ENCODE measurements at places on chromosomes 5 and 9.

DNA sequence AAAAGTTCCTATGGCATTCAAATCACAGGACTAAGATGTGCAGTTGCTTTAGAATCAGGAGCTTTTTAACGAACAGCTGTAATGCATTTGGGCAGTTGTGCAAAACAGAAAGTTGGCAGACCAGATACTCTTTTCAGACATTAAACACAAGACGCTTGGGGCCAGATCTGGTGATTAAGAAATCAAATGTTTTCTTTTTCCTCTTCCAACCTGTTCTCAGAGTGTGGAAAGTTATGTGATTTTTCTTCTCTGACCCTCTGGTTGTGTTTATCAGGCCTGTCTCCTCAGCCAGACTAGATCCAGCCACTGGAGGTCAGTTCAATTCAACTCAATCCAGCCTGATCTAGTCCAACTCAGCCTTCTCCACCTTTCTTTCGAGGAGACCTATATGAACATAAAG is 298.5 kb upstream of the PCSK5 start:
- no peak for DNase-seq

- no peak for DNase-seq
Measured at GRCh38 chr5:37840053-37841034, 503 bp upstream of the GDNF start.

DNA sequence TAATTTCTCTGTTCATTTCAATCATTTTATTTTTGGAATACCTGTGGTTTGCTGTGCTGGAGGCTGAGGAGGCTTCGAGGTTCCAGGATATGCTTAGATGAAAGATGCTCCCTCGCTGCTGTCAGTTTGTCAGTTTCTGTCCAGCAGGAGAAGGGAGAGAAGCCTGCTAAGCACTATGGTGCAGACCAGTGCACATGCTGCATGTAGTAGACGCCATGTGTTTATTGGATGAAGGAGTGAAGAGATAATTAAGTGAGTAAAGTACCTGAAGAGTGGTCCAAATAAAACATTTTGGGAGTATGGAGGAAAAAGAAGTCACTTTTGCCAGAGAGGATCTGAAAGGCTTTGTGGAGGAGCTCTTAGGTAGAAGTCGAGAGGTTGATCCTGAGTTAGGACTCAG is 2.1 kb downstream of the PDZD2 start:
- DNase-seq: no peak

- no peak for DNase-seq
Measured at GRCh38 chr5:103487218-103487617, 75.4 kb downstream of the NUDT12 start.

- no peak for DNase-seq
Measured at GRCh38 chr5:83345423-83345822, 126.1 kb upstream of the VCAN start.

- no peak for DNase-seq
Measured at GRCh38 chr9:31574006-31574765, 810.3 kb upstream of the ACO1 start.

DNA sequence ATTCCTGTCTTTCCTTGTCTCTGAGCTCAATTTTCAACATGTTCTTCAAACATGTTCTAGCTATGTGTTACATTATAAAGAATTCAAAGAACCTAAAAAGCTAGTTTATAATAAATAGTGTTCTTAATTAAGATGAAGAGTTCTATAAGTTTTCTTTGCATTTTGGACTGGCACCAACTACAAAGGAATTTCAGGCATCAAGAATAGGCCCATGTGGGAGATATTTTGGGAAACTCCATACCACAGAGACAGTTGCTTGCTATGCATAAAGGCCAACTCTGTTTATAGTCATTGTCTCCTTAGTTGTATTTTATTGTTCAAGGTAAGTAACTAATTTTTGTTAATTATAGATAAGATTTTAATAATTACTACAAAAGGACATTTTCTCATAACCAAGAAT is 4.5 kb downstream of the SLF1 start:
- no peak for DNase-seq

- no peak for DNase-seq
Measured at GRCh38 chr9:71353720-71354119, 232.3 kb upstream of the TRPM3 start.

DNA sequence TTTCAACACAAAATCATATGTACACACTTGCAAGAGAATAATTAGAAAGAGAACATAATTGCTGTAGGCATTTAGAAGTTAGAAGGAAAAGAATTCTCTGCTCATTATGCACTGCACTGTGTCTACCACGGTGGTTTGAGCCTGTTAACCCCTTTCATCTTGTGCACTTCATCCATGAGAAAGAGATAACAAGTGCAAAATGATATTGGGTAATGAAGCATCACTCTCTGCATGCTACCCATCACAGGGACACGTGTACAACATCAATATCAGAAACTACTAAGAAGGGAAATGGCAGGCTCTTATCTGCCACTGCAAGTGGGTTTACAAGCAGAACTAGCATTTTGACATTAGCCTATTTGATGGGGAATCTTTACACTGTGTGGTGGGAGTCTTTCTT is 202.6 kb downstream of the CDH12 start:
- no peak for DNase-seq

GRCh38 chr9:34171753-34172535 is 6.9 kb upstream of the UBAP1 start:
- DNase-seq: peak; percentile 72

GRCh38 chr5:160702934-160703333 is 149.1 kb downstream of the ATP10B start:
- DNase-seq: peak; percentile 4

DNA sequence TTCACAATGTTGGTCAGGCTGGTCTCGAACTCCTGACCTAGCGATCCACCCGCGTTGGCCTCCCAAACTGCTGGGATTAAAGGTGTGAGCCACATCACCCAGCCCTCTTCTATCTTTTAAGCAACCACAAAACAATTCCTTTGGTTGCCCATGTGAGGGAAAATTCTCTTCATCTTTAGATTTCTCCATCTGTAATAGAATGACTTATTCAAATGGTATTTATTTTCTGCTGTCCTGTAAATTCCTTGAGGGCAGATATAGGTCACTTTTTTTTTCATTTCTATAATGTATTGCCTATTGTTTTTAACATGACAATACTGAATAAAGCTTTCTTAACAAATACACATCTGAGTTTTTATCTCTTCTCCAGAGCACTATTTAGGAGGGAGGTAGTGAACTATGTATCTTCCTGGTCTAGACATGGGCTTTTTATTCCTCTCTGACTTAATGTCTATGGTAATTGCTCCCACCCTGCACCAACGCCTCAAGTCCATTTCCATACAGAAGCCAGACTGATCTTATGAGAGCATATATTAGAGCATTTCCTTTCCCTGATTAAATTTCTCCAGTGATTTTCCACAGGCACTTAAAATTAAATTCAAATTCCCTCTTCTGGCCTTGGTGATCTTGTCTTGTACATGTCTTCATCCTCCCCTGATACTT is 595.6 kb downstream of the CAAP1 start:
- DNase-seq: no peak

DNA sequence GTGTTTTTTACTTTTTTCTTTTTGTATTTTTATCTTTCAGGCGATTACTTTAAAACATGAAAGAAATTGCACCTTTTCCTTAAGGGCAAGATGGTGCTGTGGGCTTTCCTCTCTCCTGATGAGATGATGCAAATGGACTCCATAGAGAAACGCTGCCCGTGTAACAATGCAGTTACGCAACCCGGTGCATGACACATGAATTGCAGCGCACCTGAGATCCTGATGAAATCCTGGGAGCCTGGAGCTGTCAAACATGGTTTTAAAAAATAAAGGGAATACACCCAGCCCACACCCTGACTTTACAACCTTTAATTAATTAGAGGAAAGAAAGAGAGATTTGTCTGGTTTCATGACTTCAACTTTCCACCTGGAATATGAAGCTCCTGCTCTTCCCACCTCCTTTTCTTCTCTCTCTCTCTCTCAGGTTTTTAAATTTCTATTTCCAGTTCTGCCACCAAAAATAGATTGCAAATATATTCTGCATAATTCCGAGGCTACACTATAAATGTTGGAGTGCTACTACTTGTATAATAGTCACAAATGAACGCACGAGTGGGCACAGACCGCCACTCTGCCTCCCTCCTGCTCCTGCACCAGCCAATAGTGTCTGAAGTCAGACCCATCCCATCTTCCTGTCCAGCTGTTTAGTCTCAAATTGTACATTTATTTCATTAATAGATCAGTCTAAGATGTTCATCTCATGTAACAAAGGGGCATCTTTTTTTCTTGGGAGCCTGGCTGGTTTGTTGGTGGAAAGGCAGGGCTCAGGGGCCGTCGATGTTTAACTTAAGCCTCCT is 179.1 kb downstream of the AUH start:
- no peak for DNase-seq

DNA sequence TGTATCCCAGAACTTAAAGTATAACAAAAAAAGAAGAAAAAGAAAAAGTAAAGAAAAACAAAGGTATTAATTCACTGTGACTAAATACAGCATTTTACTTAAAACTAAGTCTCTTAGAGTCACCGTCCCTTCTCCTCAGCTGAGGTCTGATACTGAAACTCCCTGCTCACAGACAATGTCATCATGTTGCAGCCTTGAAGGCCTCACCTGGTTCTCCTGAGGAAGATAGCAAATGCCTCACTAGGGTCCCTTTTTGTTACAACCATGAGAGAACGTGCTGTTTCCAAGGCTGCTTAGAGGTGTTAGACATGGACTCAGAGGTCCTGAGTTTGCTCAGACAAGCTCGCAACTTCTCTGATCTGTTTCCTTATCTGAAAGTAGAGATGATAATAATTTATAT is 357.2 kb downstream of the MTRR start:
- no peak for DNase-seq

DNA sequence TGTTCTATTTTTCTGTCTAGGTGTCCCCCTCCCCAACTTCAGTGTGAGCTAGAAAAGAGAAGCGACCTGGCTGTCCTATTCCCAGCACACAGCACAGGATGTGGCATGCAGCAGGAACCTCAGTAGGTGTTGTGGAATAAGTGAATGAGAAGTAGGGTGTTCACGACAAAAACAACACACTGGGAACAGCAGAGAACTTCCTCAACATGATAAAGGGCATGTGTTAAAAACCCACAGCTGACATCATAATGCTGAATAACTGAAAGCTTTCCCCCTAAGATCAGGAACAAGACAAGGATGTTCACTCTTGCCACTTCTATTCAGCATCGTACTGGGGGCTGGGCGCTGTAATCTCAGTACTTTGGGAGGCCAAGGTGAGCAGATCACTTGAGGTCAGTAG is 155.6 kb upstream of the ZNF618 start:
- no peak for DNase-seq

DNA sequence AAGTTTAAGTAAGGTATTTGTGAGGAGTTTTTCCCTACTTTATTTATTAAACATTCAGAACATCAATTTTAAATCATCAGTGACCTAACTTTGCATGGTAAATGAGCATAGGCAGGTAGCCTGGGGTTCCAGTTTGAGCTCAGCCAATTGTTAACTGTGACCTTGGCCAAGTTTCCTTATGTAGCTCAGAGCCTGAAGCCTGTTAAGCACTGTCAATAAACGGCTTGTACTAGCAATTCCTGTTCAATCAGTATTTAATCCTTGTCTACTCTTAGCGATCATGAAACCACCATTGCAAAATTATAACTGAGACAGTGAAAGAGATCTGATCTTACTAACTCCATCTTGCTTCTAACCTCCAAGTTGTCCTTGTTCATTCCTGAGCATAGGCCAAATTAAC is 4.7 kb upstream of the SOWAHA start:
- DNase-seq: no peak

DNA sequence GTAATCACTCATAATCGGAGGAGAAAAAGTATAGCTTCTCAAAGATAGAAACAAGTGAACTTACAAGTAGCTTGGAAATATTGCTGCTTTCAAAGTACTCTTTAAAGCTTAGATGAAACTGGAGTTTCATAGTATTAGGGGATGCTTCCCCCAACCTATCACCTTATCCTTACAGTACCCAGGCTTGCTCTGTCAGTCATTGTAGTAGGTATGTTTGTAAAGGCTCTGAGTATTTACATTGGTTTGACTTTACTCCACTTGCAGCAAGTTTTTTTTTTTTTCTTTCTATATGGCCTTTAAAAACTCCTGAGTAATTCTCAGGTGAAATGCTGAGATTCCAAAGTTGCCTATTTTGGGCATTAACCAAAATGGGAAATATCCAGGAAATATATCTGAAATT is 84.8 kb downstream of the CD180 start:
- no peak for DNase-seq

DNA sequence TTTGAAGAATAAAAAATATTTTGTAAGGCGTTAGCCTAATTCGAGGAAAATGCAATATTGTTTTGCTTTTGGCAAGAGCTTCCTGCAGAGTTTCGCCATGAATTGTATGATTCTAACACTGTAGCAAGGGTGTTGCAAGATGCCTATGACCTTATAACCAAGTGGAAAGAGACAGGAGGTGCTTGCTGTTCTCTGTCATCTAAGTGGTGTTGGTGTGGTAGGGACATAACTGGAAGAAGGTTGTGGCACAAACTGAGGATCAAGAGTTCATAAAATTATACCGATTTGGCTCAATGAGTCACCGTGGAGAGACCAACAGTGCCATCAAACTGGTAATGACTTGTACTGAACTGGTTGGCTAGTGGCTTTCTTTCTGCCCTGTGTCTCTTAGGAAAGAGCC is 6.3 kb downstream of the STC2 start:
- no peak for DNase-seq

- no peak for DNase-seq
Measured at GRCh38 chr9:121558473-121558872, 58.8 kb upstream of the GGTA1 start.

DNA sequence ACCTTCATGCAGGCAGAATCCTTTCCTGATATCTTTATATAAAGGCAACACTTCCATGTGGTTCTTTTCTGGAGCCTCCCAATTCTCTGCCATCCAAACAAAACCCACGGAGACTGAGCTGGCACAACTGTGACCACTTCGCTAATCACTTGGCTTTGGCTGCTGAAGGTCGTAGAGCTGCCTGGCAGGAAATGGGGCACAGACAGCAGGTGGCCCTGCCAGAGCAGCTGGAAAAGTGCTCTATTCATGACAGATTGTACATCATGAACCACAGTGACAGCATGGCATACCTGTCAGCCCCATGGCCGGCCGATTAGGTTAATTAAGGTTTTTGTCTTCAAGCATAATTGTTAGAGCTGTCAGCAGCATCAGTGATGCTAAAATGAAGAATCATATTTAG is 141.9 kb upstream of the ANKRD55 start:
- DNase-seq: no peak

- no peak for DNase-seq
Measured at GRCh38 chr9:96164268-96164683, 137.7 kb downstream of the HSD17B3 start.

DNA sequence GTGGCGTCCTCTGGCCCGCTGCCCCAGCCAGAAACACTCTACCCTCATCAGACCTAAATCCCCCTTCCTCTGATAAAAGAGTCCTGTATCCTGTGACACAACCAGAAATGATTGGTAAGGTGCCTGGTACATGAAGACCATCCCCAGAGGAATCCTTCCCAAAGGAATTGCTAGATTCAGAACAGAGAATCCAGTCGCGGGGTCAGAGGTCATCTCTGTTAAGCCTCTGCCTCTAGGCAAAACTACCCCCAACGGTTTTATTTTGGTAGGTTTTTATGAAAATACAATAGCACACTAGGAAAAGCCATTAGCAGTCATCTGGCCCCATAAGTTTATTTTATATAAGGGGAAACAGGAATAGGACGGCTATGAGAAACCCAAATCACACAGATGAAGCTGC is 102.4 kb upstream of the HAND1 start:
- no peak for DNase-seq

Measured in activated CD4-positive, alpha-beta T cell treated with anti-CD3 and anti-CD28 coated beads, Interleukin-10, Interleukin-2, amounts not matched to agents 100 ng/mL and 50 ng/mL, durations not matched to agents 16 hours and 8 hours (primary cell).